ENCODE measurements at places on chromosomes 4 and X.

GRCh38 chr4:52037689-52038102 lies 403 bp downstream of the SGCB start:
- DNase-seq, result no peak

- peak; percentile 4 for DNase-seq
These were observed 33.8 kb downstream of the LONRF3 start for GRCh38 chrX:119008110-119008744.

DNA sequence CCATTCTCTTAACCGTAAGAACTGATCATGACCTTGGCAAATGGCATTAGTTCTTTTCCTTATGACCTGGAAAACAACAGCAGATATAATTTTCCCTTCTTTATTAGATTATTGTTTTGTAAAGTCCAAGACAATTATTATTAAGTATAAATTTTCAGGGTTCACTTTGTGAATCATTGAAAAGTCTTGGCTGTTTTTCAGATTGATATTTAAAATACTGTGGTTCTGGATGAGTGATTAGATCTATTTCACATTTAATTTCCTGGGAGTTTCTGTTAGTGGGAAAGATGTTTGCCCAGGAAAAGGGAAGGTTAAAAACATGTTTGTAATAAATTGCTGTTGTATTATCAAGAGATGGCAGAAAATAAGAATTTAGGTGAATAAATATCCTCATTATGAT lies 194.9 kb downstream of the TLL1 start:
- DNase-seq, result no peak

- DNase-seq, result no peak
These were observed 81.9 kb upstream of the ATXN3L start for GRCh38 chrX:13401724-13402123.

DNA sequence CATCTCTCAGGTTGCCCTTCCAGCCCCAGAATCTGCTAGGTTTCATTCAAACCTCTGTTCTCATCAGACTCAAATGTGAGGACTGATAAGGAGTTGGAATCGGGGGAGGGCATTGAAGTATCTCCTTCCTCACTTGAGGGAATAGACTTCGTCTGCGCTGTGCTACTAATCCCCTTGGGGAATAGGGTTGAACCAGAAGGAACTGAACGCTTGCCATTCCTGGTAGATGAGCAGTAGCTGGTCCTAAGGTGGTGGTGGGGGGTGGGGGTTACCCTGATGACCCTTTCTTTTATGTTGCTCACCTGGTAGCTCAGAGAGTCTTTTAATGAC lies 692 bp upstream of the SLC9A7 start:
- no peak for DNase-seq

DNA sequence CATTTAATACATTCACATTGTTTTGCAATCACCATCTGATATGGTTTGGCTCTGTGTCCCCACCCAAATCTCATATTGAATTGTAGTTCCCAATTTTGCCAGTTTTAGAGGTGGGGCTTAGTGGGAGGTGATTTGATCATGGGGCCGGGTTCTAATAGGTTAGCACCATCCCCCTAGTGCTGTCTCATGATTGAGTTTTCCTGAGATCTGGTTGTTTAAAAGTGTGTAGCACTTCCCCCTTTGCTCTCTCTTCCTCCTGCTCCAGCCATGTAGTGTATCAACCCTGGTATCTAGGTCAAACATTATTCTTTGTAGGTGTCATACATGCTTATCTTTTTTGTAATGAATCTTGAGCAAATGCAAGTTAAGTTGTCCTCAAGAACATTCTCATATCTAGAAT lies 83.3 kb upstream of the KIT start:
- DNase-seq, result no peak

DNA sequence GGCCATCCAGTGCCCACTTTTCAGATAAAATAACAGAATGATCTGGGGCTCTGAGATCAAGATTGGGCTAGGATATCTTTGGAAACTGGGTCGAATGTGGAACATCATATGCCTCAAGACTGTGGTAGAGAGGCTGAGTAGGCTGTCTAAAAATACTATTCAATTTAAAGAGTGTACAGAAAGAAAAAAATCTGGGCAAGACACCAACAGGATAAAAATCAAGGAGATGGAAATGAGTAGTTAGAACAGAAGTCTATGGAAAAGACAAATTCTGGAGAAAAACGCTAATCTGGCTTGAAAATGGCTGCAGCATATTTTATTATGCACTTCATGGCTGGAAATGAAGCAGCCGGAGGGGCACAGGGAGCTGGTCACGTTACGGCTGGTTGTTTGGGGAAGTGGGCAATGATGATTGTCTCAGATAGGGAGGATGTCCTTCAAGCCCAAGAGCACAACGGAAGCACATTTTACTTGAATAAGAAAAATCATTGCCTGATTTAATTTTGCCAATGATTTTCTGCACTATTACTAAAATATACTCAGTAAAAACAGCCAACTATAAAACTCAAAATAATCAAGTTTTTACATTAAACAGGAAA lies 27.1 kb upstream of the MAPK10 start:
- DNase-seq, result no peak

- DNase-seq, result no peak
These were observed 612.2 kb downstream of the IQCM start for GRCh38 chr4:149203256-149204001.

DNA sequence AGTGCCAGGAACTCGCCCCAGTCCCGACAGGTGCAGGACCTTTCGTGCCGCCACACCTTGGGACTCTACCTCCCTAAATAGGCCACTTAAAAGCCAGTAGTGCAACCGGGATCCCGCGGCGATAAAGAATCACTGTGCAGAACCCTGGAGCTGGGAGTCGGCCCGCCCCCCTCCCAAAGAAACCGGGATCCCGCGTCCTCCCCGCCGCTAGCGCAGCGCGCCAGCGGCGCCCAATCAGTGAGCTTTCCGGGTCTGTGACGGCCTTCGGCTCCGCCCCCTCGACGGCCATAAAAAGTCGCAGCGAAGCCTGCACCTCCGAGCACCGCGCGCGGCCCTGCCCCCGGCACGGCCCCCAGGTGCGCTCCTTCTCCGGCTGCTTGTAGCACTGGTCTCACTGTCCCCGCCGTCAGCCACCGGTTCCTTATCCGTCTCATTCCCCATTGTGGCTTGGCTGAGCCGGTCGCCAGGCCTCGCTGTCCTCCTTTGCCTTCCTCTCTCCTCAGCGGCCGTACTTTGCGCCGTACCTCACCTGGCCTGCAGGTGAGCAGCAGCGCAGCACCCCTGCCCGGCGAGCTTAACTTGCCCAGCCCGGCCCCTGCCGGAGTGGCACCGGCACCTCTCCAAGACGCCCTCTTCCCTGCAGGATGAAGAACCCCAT lies at the start of gene LRAT:
Gene LRAT, plus strand, starts transcription at position 318 of the 658 bp plus-strand sequence. Its CDS starts 327 bp downstream, at position 645.
- DNase-seq, result no peak

GRCh38 chrX:57651169-57651919 lies 28.7 kb downstream of the NLRP2B start:
- DNase-seq, result no peak

GRCh38 chr4:109075621-109076020 lies 226.8 kb downstream of the COL25A1 start:
- no peak for DNase-seq

DNA sequence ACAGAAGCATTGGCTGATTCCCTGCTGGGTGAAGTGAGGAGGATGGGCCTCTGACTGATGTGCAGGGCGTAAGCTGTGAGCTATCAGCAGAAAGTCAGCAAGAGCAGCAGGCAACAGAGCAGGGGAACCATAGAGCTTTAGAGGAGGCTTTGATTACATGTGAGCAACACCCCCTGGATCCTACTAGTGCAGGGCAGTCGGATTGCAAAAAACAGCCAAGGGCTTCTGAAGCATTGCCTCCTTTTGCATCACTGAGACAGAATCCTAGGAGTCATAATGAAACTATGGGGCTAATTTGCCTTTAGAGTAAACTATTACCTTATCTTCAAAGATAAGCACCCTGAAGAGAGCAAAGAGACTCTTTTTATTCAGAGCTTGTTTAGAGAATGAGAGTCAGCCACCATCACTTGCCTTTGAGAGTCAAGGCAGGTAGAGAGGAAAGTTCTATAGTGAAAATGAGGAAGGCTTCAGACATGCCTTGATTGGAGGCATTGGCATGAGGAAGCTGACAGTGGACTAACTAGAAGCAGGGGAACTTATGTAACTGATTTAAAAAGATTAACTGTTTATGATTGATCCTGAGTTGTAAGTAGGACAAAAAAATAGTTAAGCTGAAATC lies 420.3 kb downstream of the PDHA2 start:
- DNase-seq, result no peak

GRCh38 chrX:19904778-19905367 lies 17.5 kb upstream of the SH3KBP1 start:
- DNase-seq, result no peak

DNA sequence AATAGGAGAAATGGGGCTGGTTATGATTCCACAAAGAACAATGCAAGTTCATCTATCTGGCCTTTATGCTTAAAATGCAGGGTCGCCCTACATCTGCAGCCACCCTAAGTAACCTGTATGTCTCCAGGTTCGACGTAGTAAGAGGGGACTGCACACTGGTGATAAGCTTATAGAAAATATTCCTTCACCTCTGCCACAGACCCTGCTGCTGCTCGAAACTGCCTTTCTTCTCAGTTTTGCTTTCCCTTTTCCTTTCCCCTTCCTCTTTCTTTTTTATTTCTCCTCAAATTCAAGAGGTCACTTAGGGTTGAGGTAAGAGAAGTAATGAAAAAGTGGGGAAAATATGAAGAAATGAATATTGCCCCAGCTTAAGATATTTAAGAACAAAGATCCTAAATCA lies 123.5 kb downstream of the DCHS2 start:
- DNase-seq, result no peak

DNA sequence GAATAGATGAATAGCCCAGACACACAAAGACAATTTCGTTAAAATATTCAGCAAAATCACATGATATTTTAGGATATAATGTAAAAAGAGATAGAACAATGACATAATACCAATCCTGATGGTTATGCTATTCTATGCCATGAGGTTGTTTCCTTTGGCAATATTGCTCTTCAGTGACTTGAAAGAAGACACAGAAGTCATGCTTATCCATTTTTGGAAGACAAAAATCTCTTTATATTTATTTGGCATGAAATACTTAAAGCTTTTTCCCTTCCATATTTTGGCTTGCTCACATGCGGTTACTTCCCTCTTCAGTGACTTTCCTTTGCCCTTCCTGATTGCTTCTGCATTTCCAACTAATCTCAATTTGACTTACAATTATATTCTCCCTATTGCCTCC lies 314.8 kb downstream of the IQCM start:
- DNase-seq, result no peak

- DNase-seq, result no peak
These were observed 612 bp downstream of the CPLX1 start for GRCh38 chr4:825063-825970.

- DNase-seq, result no peak
These were observed 10.9 kb upstream of the TET2 start for GRCh38 chr4:105135785-105136184.

GRCh38 chrX:123648028-123648810 lies 84.6 kb downstream of the THOC2 start:
- DNase-seq, result no peak

DNA sequence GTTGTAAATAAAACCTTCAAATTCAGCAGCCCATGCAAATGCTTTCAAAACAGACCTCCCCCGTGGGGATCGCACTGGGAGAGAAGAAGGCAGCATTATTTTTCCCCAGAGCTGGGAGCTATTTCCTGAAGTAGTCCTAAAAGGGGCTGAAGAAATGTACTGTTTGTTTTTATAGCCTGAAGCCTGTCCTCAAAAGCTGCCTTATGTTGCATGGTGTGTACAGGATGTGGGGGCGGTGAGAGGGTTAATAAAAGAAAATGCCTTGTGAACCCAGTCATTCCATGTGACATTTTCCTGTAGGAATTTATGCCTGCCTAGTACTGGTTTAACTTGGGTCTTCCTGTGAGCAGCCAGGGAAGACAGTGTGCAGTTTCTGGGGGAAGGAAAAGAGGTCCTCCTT lies 144.1 kb downstream of the SOWAHB start:
- no peak for DNase-seq

- no peak for DNase-seq
These were observed 23.3 kb upstream of the SCML2 start for GRCh38 chrX:18377796-18378195.

- DNase-seq, result no peak
These were observed 382.9 kb downstream of the RPA4 start for GRCh38 chrX:97266406-97267121.

DNA sequence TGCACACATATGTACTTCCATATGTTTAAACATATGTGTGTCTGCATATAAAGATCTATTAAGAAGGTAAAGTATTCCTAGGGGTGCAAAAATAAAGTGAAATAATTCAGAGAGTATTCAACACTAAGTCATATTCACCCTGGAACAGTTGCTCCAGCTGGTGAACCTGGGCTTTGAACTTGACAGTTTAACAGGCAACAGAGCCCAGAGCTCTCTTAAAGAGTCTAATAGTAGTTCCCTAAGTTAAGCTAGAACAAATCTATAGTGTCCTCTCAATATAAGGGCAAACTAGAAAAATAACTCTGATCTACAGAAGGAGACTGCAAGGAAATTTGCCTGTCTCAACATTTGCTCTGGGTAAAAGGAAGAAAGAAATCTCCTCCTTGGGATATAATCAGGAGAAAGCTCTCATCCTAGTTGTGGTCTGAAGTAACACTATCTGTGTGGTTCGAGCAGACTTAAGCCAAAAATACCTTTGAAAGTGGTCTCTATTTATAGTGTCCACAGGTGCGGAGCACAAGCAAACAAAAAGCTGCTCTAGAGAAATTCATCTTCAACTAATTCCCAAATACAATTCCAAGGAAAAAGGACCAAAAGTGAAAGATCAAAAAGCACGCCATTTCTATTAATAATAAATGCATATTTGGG lies 29.9 kb downstream of the VEGFC start:
- no peak for DNase-seq

- DNase-seq, result no peak
These were observed 882 bp downstream of the MRFAP1 start for GRCh38 chr4:6641164-6641970.

DNA sequence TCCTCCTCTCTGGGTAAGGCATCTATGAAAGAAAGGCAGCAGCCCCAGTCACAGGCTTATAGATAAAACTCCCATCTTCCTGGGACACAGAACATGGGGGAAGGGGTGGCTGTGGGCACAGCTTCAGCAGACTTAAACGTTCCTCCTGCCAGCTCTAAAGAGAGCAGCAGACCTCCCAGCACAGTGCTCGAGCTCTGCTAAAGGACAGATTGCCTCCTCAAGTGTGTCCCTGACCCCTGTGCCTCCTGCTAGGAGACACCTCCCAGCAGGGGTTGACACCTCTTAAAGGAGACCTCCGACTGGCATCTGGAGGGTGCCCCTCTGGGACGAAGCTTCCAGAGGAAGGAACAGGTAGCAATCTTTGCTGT lies 89.9 kb downstream of the EFHC2 start:
- DNase-seq, result no peak

GRCh38 chr4:537436-538264 lies 38.4 kb downstream of the TMEM271 start:
- DNase-seq, result no peak

- no peak for DNase-seq
These were observed 516 bp upstream of the COX18 start for GRCh38 chr4:73070074-73070390.

All from activated CD8-positive, alpha-beta memory T cell treated with anti-CD3 and anti-CD28 coated beads for 1 hour (primary cell).